Adipose tissue (tissue), 3 donors: ENCODE measurements at places on chromosomes 12 and 14. TPM values are rescaled to one million over a fixed set of nuclear protein-coding genes. Genes with fewer than 3 reads are reported as not detected.

GALC gene
- 8.3 TPM for polyA plus RNA-seq

TCL1B gene
- not detected for polyA plus RNA-seq

C12orf42 gene
- polyA plus RNA-seq, result not detected

NOS1 gene
- polyA plus RNA-seq, result 0.04 TPM

B3GNT4 gene
- 0.56 TPM for polyA plus RNA-seq

BDKRB2 gene
- 9.4 TPM for polyA plus RNA-seq

MVK gene
- polyA plus RNA-seq, result 7.2 TPM

CCDC175 gene
- not detected for polyA plus RNA-seq
